Stimulated activated CD8-positive, alpha-beta memory T cell treated with anti-CD3 and anti-CD28 coated beads, Interleukin-15, amount 100 ng/mL, for 4 hours (primary cell): ENCODE measurements at places on chromosomes 12 and 14.

DNA sequence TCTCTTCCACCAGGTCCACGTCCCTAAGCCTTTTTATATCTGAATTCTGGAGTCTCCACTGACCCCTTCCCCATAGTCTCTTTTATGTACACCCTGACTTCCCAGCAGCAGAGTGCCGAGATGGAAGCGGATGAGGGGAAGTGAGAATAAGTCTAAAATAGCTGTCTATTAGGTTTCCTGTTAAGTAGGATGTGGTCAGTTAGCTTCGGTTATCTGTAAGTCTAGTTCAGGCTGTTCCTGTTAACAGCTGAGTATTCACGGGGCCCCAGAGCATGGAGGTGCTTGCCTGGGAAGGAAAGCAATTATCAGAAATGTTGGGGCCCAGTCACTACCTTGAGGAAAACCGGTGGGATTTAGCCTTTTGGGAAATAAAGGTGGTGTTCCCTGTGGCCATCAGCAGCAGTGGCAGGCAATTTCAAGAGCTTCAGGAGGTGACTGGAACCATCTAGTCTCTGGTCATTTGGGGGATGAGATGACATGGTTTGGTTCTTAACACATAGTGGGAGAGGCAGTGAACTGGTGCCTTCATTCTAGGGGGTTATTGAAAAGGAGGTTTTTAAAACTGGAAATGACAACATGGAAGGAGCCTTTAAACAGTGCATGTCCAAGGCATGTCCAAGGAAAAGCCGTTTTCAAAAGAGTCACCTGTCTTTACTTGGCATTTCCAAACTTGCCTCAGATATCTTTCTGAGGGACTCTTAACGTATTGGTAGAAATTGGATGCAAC lies 21.8 kb downstream of the CHST11 start:
- DNase-seq = no peak

GRCh38 chr12:74983917-74984316 lies 225.7 kb downstream of the KCNC2 start:
- DNase-seq = no peak

DNA sequence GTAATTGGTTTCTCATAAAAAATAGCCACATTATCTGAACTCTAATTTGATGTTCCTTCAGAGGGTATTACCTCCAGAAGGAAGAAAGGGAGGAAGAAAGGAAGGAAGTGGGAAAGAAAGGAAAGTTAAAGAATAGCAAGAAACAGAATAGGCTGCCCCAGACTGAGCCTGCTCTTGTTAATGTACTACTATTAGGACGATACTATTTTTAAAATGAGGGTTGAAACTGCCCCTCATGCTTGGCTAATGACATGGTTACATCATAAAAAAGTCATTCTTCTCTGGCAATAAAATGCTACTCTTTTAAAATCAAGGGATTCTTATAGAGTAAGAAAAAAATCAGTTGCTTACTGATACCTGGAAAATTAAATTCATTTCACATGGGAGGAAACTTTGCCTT lies 253.0 kb downstream of the KTN1 start:
- no peak for DNase-seq

GRCh38 chr12:66964629-66965028 lies 285.8 kb upstream of the GRIP1 start:
- DNase-seq = no peak

- DNase-seq = no peak
Observed at GRCh38 chr12:5581019-5581418, 149.1 kb downstream of the NTF3 start.

DNA sequence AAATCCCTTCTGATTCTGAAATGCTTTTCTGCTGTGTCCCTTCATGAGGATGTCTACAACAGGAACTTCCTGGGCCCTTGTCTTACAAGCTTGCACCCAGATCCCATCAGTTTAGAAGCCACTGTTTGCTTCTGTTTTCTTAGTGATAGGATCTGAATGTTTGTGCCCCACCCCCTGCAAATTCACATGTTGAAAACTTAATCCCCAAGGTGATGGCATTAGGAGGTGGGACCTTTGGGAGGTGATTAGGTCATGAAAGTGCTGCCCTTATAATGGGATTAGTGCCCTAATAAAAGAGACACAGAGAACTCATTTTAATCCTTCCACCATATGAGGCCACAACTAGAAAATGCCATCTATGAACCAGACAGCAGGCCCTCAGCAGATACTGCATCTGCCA lies 36.0 kb upstream of the GNPNAT1 start:
- DNase-seq = no peak

- no peak for DNase-seq
Observed at GRCh38 chr14:102138535-102138934, 1.2 kb upstream of the WDR20 start.

DNA sequence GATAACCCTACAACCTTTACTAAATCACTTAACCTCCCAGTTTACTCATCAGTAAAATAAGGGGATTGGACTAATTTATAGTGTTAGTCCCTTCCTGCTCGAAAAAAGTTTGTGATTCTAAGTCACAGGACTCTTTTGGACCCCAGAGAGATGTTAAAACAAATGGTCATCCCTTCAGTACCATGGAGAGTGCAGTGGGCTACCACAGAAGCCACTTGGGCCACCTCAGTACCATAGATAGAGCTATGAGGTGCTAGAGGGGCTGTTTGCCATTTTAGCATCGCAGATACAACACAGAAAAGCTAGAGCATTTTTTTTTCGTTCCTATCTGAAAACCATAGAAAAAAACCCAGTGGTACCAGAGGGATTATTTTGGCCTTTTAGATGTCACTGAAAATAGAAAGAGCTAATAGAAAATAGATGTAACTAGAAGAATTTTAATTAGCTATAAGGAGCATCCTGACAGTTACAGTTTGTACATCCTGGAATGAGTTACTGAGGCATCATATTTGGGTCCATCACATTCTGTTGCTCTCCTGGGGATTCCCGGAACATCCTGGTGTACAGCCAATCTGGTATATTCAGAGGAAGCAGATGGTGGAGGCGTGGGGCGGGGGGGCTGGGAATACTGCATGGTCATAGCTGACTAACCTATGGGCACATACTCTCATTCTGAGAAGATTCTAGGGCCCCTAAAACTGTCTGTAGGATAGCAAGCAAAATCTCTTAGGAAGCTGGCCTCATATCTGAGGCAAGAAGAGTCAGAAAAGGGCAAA lies 2.8 kb downstream of the ZNF219 start:
- no peak for DNase-seq

GRCh38 chr14:31297701-31298344 lies 90.2 kb upstream of the HECTD1 start:
- DNase-seq = no peak

- no peak for DNase-seq
Observed at GRCh38 chr12:131348231-131348630, 362.7 kb upstream of the SFSWAP start.

DNA sequence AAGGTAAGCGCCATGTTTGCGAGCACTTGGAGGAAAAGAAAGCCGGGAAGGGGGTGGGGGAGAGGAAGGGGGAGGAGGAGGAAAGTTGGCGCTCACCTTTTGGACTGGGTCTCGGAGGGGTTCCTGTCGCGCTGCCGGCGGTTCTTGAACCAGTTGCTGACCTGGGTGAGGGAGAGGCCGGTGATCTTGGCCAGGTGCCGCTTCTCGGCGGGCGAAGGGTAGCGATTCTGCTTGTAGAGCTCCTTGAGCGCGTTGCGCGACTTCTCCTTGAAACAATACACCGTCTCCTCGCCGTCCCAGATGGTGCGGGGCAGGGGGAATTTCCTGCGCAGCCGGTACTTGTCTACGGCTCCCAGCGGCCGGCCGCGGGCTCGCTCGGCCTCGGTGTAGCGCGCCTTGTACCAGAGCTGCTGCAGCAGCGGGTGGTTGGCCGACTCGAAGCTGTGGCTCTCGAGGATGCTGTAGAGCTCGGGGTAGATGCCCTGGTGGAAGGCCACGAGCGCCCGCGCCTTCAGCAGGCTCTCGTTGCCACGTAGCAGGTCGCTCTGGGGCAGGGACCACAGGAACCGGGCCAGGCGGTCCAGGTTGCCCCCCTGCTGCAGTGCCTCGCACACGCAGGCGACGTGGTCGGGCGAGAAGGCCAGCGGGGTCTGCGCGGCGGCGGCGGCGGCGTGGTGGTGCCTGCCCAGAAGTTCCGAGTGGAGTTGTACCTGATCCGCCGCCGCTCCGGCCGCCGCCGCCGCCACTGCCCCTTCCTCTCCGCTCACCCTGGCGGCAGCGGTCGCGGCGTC lies 840 bp downstream of the SIX4 start:
- no peak for DNase-seq

DNA sequence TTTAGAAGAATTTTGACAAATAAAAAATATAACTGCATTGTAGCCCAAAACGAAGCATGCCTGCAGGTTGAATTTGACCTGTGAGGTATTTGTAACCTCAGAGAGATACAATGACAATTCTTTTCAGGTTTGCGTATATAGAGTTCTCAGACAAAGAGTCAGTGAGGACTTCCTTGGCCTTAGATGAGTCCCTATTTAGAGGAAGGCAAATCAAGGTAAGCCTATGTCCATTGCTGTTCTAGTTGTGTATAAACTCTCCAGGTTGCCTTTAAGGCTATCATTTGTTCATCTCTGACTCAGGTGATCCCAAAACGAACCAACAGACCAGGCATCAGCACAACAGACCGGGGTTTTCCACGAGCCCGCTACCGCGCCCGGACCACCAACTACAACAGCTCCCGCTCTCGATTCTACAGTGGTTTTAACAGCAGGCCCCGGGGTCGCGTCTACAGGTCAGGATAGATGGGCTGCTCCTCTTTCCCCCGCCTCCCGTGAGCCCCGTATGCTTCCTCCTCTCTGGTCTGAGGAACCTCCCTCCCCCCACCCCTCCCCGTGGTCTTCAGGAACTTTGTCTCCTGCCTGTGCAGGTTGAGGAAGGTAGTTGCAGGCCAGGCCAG lies 2.7 kb downstream of the PABPN1 start:
- DNase-seq = no peak

DNA sequence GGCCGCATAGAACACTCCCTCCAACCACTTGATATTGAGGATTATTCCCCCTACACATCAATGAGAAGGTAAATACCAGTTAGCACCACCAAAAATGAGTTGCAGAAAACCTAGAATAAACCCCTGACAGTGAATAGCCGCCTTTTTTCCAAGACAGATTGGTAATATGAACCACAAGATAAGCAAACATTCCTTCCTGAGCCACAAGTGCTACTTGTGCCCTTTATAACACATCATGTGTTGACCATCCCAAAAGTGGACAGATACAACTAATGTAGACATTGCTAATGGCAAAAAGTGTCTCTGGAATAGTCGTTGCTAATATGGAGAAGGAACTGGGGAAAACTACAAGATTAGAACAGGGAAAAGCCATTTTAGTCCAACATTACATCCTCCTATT lies 17.2 kb downstream of the NOXRED1 start:
- no peak for DNase-seq

DNA sequence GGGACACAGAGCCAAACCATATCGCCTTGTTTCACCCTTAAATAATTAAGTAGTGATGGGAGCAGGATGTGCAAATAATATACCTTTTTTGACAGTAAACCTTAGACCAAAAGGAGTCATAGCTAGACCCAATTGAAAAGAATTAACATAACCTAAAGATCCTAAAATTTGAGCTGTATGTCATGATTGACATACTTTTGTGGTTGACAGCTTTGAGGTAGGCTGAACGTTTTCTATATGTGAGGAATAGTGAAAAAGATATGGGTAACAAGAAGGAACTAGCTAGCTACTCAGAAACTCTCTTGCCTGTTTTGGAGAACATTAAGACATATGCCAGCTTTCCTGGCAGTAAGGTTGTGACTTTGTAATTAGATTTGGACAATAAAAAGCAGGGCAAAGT lies 320.6 kb downstream of the KCNC2 start:
- DNase-seq = no peak

DNA sequence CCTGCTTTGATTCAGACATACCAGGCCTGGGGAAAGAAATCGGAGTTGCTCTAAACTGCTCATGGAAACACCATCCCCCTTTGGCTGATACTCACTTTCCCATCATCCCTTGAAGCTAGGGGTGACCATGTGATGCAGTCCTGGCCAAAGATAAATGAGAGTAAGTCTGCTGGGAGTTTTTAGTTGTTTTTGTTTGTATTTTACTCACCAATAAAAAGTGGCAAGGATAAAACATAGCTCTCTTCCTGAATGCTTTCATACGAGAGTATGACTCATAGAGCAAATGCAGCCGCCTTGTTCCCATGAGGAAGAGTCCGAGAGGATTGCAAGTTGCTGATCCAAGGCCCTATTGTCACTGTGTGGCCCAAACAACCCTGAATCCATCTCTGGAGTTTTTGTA lies 126.4 kb upstream of the TMEM132C start:
- no peak for DNase-seq

DNA sequence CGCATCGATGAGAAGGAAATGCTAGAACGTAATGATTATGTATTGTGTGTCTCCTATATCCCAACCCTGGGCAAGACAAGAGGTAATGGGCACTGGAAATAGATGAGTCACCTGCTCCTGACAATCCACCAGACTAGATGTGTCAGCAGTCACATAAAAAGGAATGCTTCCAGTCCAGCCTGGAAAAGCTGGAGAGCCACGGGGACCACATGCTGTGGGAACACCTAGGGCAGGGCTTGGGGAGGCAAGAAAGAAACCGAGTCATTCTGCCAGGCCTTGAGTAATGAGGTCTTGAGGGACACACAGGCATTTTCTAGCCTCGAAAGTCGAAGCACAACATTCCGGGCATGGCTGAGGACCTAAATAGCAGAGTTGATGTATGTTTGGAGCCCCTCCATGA lies 716.7 kb upstream of the TMEM132C start:
- DNase-seq = no peak

DNA sequence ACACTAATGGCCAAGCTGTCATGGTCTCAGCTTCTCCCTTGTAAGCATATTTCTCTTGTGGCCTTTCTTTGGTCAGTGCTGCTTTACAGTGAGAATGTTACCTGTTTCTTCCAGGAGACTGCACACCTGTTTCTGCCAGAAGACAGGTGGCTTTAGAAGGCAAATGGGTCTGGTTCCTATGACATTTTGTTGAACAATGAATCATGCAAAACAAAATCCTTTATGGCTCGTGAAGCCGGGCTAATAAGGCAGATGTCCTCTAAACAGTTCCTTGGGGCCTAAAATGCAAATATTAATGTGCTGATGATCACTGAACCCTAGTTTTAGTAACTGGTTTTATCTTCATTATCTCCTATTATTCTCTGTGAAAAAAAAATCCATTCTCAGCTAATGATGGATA lies 927.6 kb downstream of the GALC start:
- DNase-seq = no peak

DNA sequence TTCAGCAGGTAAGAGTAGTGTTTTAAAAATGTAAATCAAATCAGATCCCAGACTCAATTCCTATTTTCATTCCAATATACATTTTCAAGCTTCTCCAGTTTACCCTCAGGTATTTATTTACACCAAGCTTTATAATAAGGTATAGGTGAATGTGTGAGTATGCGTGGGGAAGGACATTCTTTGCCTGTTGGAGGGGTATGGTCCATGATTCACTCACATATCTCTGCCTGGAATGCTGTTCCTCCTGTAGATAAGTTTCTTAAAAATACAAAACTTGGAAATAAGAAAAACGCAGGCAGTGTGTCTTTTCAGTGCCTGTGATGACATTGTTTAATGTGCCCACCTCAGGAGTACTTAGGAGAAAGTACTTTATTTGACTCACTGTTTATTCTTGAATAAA lies 118.6 kb downstream of the CCDC91 start:
- no peak for DNase-seq
